ENCODE measurements at places on chromosomes 3 and 15. TPM values are rescaled to one million over a fixed set of nuclear protein-coding genes. Genes with fewer than 3 reads are reported as not detected.

AGTR1 gene
- 0.55 TPM for total RNA-seq

ZBTB20 gene
- total RNA-seq: 17.4 TPM

KLHL40 gene
- total RNA-seq: not detected

OIP5 gene
- total RNA-seq: 12.1 TPM

EXOSC7 gene
- total RNA-seq: 62.6 TPM

VGLL3 gene
- total RNA-seq: 11.2 TPM

LYZL4 gene
- total RNA-seq: not detected

DUOX1 gene
- not detected for total RNA-seq

GATA2 gene
- 5.6 TPM for total RNA-seq

TNFAIP8L3 gene
- 13.0 TPM for total RNA-seq

GPR149 gene
- not detected for total RNA-seq

SAMMSON gene
- 0.25 TPM for total RNA-seq

ZPLD1 gene
- total RNA-seq: 0.62 TPM

RMDN3 gene
- total RNA-seq: 19.7 TPM

HGD gene
- total RNA-seq: not detected

ECE2 gene
- total RNA-seq: not detected

TRPM7 gene
- 93.0 TPM for total RNA-seq

APEH gene
- total RNA-seq: 173 TPM

ITGA11 gene
- 2.8 TPM for total RNA-seq

MYO5C gene
- total RNA-seq: under 0.01 TPM

ANKRD34C gene
- total RNA-seq: not detected

DGKG gene
- total RNA-seq: 6.3 TPM

MAGEL2 gene
- under 0.01 TPM for total RNA-seq

MEX3B gene
- 2.2 TPM for total RNA-seq

CCR3 gene
- total RNA-seq: not detected
